Suprapubic skin (tissue), 4 donors: ENCODE measurements at places on chromosomes 13 and 19. TPM values are rescaled to one million over a fixed set of nuclear protein-coding genes. Genes with fewer than 3 reads are reported as not detected.

GRCh38 chr13:104869501-104869900 is 1666.0 kb downstream of the EFNB2 start:
- H3K27ac ChIP-seq: no peak overlapping the region
- H3K36me3 ChIP-seq: no peaks in the 10 kb centered on the region
- H3K4me1 ChIP-seq: no peaks in the 10 kb centered on the region
- H3K4me3 ChIP-seq: no peak overlapping the region
- no peak for DNase-seq
- H3K27me3 ChIP-seq: no peaks in the 10 kb centered on the region

NACC1 gene
- total RNA-seq: 47.6 TPM

DNA sequence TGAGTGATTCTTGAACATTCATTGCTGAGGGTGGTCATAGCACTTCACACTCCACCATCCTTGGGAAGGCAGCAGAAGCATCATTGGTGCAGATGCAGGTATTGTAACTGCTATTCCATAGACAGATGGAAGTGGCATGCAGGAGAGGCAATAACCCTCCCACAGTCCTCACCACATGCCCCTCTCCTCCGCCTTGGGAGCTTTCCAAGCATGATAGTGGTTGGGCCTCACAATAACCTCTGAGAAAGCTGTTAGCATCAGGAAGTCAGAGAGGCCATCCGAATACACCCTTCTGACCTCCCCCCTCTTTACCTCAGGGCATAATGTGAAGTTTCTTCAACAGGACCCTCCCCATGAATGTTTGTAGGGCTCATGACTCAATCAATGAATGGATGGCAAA is 177.9 kb downstream of the KATNAL1 start:
- no peak overlapping the region for H3K27ac ChIP-seq
- DNase-seq: no peak
- H3K27me3 ChIP-seq: no peaks in the 10 kb centered on the region
- H3K4me3 ChIP-seq: no peak overlapping the region

GRCh38 chr13:81779876-81780275 is 1439.0 kb upstream of the SPRY2 start:
- no peaks in the 10 kb centered on the region for H3K27me3 ChIP-seq
- H3K4me3 ChIP-seq: no peak overlapping the region
- H3K4me1 ChIP-seq: no peaks in the 10 kb centered on the region

CNFN gene
- total RNA-seq: 353 TPM

RUVBL2 gene
- total RNA-seq: 37.3 TPM

TMIGD2 gene
- total RNA-seq: not detected

ZNF416 gene
- total RNA-seq: 8.7 TPM

DNA sequence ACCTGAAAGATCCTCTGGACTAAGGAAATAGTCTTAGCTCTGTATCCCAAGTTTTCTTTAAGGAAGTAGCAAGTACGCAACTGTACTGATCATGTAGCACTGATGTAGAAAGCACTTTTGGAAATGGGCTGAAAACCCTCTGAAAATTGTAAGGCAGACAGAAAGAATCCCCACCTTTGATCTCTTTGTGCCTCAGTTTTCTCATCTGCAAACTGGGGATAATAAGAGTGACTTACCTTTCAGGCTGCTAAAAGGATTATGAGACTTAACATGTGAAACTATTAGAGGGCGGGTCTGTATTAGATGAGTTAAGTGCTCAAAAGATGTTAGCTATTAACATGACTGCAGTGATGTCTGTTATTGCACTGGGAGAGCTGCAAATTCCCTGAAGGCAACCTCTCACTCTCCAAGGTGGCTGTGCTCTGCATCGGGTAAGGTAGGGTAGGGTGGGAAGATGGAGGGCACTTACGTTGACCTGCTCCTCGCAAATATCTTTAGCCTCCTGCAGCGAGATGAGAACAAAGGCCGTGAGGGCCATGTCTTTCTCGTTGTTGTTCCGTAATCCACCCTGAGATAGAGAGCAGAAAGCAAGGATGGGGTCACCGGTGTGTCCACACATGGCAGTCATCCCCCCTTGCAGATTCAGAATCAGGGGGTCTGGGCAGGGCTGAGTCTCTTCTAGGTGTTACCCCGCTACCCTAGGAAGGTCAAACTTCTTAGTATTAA is 20.4 kb upstream of the TNFSF14 start:
- no peak overlapping the region for H3K27ac ChIP-seq
- H3K4me1 ChIP-seq: no peaks in the 10 kb centered on the region
- DNase-seq: no peak
- H3K36me3 ChIP-seq: peaks cover 5% of the 10 kb centered on the region
- H3K27me3 ChIP-seq: no peaks in the 10 kb centered on the region

DNA sequence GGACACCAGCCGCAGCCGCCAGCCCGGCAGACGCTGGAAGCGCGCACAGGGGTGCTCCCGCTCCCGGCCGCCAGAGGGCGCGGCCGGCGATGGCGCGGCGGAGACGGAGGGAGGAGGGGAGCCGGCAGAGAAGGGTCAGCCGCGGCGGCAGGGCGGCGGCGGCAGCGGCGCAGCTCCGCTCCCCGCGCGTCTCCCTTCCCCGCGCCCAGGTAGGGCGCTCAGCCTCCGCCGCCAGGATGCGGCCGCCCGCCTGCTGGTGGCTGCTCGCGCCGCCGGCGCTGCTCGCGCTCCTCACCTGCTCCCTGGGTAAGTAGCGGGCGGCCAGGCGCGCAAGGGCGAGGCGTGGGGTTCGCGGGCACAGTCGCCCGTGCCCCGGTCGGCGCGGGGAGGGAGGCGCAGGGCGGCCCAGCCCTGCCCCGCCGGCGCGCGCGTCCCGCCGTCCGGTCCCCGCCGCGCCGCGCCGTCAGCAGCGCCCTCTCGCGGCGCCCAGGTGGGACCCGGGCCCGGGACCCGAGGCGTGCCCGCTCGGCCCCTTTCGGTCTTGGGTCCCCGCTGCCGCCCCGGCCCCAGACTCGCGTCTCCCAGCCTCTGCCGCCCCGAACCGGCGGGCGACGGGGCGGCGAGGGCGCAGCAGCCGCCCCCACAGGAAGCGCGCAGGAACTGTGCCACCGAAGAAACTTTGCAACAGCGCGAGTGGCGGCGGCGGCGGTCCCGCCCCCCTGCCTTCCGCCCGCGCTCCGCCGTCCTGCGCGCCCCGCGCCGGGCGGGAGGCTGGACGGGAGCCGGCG is at the start of gene B3GLCT:
Gene B3GLCT (plus strand): TSS at position 127 of the 788 bp plus-strand sequence. CDS start 110 bp downstream, at position 237.
- no peaks in the 10 kb centered on the region for H3K27me3 ChIP-seq
- DNase-seq: no peak
- peaks cover 36% of the 10 kb centered on the region for H3K4me1 ChIP-seq
- H3K36me3 ChIP-seq: no peaks in the 10 kb centered on the region
- peak within 1 kb of the TSS; percentile 97 for H3K27ac ChIP-seq

TEAD2 gene
- 11.4 TPM for total RNA-seq

DNA sequence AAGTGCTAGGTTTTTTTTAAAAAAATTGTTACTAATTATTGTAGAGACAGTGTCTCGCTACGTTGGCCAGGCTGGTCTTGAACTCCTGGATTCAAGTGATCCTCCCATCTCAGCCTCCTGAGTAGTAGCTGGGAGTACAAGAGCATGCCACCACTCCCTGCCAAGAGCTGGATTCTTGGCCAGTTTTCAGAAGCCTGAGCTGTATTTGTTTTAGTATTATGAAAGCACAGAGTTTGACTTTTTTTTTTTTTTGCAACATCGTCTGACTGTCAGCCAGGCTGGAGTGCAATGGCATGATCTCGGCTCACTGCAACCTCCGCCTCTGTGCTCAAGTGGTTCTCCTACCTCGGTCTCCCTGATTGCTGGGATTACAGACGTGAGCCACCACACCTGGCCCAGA is 7.0 kb downstream of the ARMC6 start:
- no peaks in the 10 kb centered on the region for H3K27me3 ChIP-seq
- H3K27ac ChIP-seq: no peak overlapping the region
- DNase-seq: no peak
- H3K4me3 ChIP-seq: no peak overlapping the region

FUT3 gene
- 3.6 TPM for total RNA-seq

DNA sequence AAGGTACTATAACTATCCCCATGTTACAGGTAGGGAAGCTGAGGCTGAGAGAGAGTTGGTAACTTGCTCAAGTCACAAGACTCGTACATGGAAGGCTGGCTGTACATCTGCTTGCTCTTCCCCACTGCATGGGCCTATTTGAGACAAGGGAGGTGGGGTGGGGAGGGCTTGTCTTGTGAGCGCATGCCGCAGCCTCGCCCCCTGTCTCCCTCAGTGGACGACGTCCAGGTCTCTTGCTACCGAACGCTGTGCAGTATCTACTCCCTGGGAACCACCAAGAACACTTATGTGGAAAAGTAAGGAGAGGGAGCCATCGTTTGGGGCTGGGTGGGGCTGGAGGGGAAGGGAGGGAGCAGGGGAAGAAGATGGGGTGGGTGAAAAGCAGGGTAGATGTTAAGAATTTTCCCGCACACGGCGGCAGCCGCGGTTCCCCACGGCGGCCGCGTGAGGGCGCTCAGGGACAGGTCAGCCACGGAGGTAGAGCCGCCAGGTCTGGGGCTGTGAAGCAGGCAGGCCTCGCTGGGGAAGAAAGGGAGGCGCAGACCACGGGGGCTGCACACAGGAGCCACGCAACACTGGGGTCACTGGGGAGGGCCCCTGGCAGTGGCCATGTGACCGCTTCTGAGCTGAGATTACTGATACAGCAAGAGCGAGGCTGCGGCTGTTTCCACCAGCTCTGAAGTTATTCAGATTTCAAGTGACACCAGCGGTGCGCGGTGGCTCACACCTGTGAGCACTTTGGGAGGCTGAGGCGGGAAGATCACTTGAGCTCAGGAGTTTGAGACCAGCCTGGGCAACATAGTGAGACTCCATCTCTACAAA is 81.5 kb downstream of the RYR1 start:
- H3K4me3 ChIP-seq: no peak overlapping the region
- H3K27me3 ChIP-seq: peaks cover 2% of the 10 kb centered on the region
- H3K27ac ChIP-seq: no peak overlapping the region
- DNase-seq: no peak
- H3K4me1 ChIP-seq: peaks cover 4% of the 10 kb centered on the region

GRCh38 chr13:108609353-108609752 is 20.1 kb upstream of the MYO16 start:
- H3K4me3 ChIP-seq: no peak overlapping the region
- H3K27me3 ChIP-seq: no peaks in the 10 kb centered on the region
- DNase-seq: no peak
- no peak overlapping the region for H3K27ac ChIP-seq
- no peaks in the 10 kb centered on the region for H3K36me3 ChIP-seq
- no peaks in the 10 kb centered on the region for H3K4me1 ChIP-seq

- no peaks in the 10 kb centered on the region for H3K36me3 ChIP-seq
- DNase-seq: no peak
- H3K27me3 ChIP-seq: no peaks in the 10 kb centered on the region
- H3K27ac ChIP-seq: no peak overlapping the region
These were observed 344.5 kb upstream of the PCDH20 start for GRCh38 chr13:61760102-61760501.

- no peak for DNase-seq
- peak overlapping the region; percentile 94 for H3K27ac ChIP-seq
- H3K4me3 ChIP-seq: peak overlapping the region; percentile 47
- no peaks in the 10 kb centered on the region for H3K36me3 ChIP-seq
- peaks cover 57% of the 10 kb centered on the region for H3K4me1 ChIP-seq
These were observed 1.1 kb downstream of the ELF1 start for GRCh38 chr13:41017817-41018601.

DNA sequence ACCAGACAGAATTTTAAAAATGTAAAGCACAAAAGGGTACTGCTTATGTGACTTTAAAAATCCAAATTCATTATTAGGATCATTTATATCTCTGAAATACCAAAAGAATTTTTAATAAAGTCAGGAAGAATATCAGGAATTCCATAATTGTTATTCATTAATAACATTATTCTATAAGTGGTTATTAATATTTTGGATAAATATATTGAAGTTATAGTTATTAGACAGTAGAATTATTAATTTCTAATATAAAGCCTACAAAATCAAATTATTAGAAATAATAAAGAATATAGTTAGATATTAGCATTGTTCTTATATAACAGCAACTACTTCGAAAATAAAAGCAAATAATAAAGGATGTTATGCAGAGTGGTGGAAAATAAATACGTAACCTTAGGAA is 105.8 kb downstream of the GPC5 start:
- H3K27me3 ChIP-seq: no peaks in the 10 kb centered on the region
- DNase-seq: no peak
- H3K4me3 ChIP-seq: no peak overlapping the region
- H3K27ac ChIP-seq: no peak overlapping the region
- H3K4me1 ChIP-seq: no peaks in the 10 kb centered on the region

ZNF701 gene
- total RNA-seq: 11.7 TPM

GRCh38 chr13:95226476-95226875 is 74.8 kb downstream of the ABCC4 start:
- no peak overlapping the region for H3K4me3 ChIP-seq
- no peak overlapping the region for H3K27ac ChIP-seq
- H3K36me3 ChIP-seq: no peaks in the 10 kb centered on the region
- H3K4me1 ChIP-seq: no peaks in the 10 kb centered on the region
- no peaks in the 10 kb centered on the region for H3K27me3 ChIP-seq
- DNase-seq: no peak

GRCh38 chr13:39144941-39145533 is 106.8 kb downstream of the NHLRC3 start:
- no peak overlapping the region for H3K27ac ChIP-seq
- H3K4me1 ChIP-seq: peaks cover 11% of the 10 kb centered on the region
- DNase-seq: peak; percentile 69
- no peaks in the 10 kb centered on the region for H3K36me3 ChIP-seq
- no peaks in the 10 kb centered on the region for H3K27me3 ChIP-seq
